HTR-8/SVneo (cell line): ENCODE measurements at places on chromosomes 6 and 20.
A peak's percentile ranks its signal among the peaks of the same experiment; 100 is the strongest.

GRCh38 chr6:13355043-13355945, 27.0 kb upstream of the TBC1D7 start:
- peak; percentile 82 for DNase-seq

DNA sequence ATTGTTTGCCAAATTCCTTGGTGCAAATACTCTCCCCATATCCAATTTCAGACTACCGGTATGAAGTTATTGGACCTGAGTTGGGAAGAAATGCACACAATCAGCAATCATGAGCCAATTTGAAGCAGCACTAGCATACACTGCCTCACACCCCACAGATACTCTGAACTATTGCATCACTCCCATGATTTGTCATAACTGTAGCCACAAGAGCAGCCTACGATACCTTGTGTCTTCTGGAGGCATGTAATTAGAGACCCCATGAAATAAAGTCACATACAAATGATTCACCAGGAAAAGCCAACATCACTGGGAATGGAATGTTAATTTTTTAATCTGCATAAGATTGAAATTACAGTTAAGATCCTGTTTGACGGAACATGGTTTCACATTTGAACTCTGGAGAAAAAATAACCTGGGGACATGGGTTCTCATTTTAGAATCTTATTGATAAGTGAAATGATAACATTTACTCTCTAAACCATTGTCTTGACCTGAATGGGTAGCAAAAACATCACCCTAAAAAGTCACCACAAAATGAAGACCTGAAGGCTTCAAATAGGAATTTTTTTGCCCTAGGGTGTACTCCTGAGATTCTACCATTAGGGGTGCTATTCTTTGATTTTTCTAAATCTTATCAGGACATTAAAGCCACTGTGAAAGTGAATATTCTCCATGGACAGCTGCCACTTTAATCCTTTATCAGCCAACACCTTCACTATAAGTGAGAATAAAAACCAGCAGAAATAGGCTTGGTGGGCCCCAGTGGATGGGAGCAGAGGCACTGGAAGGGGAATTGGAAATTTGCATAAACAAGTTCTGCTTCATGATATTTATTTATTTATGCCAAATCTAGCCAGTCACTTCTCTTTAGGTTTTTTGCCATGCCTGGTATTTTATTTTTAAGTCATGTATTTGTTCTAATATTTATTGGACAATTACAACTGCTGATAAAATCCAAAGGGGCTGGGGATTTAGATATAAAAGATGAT, 34.5 kb upstream of the HBS1L start:
- DNase-seq, result peak; percentile 13

- no peak for DNase-seq
Observed at GRCh38 chr6:37850728-37851285, 31.3 kb downstream of the ZFAND3 start.

GRCh38 chr20:32990426-32990825, 13.8 kb downstream of the SUN5 start:
- DNase-seq, result no peak

- no peak for DNase-seq
Observed at GRCh38 chr20:62832212-62832922, 15.5 kb downstream of the COL9A3 start.

DNA sequence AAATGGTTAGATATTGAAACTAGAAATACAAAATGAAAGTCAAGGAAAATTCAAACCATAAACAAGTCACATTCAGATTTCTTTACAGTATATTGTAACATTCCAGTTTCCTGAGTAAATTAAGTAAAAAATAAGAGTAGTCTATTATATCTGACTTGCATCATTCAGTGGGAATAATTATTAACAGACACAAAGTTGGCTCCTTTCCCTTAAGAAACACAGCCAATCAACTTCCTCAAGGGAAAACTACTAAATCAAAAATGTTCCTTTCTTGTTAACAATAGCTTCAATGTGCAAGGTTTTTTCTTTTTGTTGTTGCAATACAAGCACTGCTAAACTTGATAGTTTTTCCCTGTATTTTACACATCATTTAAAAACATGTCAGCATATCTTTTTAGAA, 33.2 kb downstream of the DNAAF9 start:
- no peak for DNase-seq

DNA sequence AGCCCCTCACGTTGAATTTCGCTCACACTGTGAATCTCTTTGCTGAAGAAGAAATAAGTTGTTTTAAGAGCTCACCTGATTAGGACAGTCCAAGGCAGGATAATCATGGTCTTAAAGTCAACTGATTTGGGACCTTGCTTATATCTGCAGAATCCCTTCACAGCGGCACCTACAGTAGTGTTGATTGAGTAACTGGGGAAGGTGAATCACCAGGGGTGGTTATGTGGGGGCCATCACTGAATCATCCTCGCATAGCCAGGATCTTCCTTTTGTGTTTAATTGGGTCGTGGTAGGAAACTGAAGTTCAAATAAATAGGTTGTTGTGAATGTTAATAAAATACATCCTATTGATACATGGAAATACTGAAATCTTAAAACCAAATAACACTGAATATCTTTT, 20.2 kb upstream of the MICA start:
- DNase-seq, result peak; percentile 33

DNA sequence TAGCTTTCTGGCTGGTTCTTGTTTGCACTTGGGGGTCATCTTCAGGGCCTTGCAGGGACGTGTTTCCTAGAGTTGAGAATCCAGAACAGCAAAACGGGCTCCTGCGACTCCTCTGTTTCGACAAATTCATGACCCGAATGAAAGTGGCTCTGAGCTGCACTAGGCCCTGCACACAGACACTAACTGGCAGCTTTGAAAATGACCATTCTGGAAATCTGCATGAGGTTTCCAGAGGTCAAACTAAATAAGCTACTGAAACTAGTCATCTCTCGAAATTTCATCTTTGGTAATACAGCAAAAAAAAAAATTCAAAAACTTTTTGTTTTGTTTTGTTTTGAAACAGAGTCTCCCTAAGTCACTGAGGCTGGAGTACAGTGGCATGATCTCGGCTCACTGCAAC, 15.5 kb upstream of the BMP7 start:
- no peak for DNase-seq

- DNase-seq, result no peak
Observed at GRCh38 chr6:169368200-169368599, 114.6 kb upstream of the THBS2 start.

DNA sequence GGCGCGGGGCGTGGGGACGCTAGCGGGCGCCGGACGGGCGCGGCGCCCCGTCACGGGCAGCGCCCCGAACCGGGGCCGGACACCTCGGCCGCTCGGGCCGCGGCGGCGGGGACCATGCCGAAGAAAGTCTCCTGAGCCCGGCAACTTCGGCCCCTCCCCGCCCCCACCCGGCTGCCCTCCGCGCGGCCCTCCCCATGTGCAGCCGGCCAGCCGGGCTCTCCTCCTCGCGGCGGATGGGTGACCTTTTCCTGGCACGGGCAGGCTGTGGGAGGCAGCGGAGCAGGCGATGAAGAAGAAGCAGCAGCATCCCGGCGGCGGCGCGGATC, 278 bp downstream of the UST start:
- no peak for DNase-seq

- DNase-seq, result no peak
Observed at GRCh38 chr20:17129089-17129488, 97.8 kb upstream of the PCSK2 start.

GRCh38 chr6:17928514-17929430, 58.7 kb downstream of the KIF13A start:
- DNase-seq, result no peak

DNA sequence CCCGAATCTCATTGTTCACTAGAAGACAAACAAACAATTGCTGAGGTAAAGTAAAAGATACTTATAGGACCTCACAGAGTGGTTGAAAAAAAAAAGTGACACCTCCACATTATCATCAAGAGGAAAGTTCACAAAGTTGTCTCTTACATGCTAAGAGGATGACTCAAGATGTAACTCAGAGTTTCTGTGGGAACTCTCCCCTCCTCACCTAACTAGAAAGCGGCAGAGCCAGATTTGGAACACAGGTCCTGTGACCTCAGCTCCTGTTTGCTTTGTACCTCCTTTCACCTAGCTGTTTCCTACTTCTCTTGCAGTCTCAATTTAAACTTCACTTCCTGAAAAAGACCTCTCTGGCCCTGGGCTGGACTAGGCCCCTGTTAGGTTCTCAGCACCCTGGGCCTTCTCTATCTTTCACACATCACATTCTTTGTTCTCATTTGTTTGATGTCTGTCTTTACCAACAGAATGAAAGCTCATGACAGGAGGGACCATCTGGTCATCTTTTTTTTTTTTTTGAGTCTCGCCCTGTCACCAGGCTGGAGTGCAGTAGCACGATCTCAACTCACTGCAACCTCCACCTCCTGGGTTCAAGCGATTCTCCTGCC, 60.8 kb downstream of the CD24 start:
- no peak for DNase-seq

GRCh38 chr6:158772851-158773371, 46.3 kb downstream of the EZR start:
- DNase-seq, result no peak

GRCh38 chr6:25333471-25333870, 54.3 kb downstream of the CARMIL1 start:
- DNase-seq, result no peak

DNA sequence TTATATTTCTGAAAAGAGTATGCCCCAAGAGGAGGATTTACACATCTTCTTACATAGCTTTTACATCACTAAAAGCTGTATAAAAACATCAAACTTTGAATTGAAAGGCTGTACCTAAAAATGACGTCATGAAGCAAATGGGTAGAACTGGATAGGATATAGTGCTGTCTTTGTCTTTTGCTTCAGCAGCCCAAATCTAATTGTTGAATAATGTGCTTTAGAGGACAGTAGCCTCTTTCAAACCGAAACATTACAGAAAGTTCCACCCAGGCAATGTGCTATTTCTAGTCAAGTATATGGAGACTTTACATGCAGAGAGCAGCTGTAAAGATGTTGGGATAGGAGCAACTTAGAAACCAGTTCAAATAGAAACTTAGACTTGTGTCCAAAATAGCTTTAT, 51.9 kb downstream of the ADGRG6 start:
- no peak for DNase-seq

DNA sequence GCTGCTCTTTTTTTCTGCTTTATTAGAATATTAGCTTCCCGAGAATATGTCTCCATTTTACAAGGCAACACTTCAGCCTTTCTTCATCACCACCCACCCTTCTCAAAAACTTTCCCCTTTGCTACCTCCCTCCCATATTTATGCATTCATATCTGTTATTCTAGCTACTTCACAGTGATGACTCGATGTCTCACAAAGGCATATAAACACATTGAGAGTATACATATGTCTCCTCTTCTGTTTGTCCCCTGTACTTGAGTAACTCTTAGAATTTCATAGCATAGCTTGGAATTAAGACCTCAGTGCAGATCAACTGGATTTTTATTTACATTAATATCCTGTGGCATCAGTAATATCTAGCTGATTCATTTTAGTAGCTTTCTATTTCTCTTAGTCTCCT, 6.5 kb downstream of the RNF144B start:
- no peak for DNase-seq

- no peak for DNase-seq
Observed at GRCh38 chr6:65707126-65707826, at the start of gene EYS. EYS (minus strand) TSS chr6:65707226; CDS start chr6:65495410, 211,816 bp downstream.

DNA sequence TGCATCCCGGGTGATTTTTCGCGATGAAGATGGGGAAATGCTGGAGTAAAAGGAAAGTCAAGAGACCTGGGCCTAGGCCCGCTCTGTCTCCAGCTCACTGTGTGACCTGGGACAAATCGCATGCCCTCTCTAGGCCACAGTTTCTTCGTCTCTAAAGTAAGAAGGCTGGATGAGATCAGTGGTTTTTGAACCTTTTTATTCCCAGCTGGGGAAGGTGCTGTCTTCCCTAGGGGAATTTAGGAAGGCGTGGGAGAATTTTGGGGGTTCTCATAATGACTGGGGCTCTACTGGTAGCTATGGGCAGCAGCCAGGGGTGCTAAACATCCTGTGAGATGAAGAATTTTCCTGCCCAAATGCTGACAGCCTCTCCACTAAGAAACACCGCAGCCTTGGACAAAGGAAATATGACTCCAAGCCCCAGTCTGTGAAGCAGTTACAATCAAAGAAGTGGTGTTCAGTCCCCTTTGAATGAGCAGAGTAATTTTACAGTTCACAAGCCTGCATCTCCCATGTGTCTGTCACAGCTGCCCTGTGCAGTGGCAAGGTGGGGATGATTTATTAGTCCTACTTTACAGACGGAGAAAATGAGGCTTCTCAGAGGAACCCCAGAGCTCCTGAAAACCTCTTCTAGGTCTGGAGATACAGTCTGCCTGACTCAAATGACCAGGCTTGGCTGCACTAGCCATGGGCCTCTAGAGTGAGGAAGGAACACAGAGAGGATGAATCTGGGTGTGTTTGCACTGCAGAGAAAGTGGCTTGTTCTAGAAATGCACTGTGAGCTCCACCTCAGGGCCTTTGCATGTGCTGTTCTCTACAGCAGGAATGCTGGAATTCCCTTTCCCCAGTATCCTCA, 57.2 kb downstream of the RAB44 start:
- DNase-seq, result no peak

DNA sequence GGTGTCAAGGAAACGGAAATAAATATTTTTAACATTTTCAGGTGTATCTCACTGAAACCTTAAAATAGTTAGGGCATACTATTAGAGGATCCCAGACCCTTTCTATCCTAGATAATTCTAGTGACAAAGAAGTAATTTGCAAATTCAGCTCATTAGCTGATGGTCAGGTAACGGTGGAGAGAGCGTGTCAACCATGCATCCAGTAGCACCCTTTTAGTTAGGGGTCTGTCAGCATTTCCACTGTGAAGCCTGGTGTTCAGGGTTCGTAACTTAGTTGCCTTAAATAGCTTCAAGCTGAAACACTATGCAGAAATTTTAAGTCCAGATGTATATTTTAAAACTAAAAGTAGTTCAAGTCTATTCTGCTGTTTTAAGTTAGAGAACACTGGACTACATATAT, 48.5 kb upstream of the SUPT3H start:
- DNase-seq, result no peak

DNA sequence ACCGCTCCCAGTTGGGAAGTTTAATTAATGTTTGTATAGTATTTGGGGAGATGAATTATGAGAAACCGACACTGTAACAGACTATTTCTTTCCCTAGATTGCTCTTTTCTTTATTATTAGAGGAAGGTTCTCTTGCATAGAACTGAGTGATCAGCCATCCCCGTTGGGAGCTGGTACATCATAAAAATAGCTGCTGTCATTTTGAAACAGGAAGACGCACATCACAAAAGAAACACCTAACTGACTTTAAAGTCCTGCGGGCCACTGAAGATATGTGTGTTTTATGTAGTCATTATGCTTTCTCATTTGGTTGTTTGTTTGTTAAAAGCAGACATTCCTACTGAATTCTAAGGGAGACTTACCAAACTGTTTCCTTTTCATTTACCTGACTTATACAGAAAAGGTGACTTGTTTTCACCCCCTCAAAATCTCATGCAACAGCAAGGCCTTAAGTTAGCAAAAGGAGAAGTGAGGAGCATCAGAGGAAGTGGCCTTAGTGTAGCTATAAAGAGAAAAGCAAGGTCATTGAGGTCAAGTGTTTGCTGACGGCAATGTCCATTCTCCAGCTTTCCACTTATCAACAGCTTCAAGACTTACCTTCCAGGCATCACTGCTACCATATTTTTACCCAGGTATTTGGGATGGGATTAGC, 91.0 kb downstream of the PKHD1 start:
- no peak for DNase-seq

- no peak for DNase-seq
Observed at GRCh38 chr6:7629321-7629720, 39.3 kb downstream of the SNRNP48 start.

GRCh38 chr6:102485480-102485879, 1092.0 kb downstream of the GRIK2 start:
- no peak for DNase-seq
